ENCODE measurements at places on chromosomes 6 and 20.
A peak's percentile ranks its signal among the peaks of the same experiment; 100 is the strongest.

- no peak for DNase-seq
Measured at GRCh38 chr6:143135797-143136561, 75.3 kb downstream of the AIG1 start.

DNA sequence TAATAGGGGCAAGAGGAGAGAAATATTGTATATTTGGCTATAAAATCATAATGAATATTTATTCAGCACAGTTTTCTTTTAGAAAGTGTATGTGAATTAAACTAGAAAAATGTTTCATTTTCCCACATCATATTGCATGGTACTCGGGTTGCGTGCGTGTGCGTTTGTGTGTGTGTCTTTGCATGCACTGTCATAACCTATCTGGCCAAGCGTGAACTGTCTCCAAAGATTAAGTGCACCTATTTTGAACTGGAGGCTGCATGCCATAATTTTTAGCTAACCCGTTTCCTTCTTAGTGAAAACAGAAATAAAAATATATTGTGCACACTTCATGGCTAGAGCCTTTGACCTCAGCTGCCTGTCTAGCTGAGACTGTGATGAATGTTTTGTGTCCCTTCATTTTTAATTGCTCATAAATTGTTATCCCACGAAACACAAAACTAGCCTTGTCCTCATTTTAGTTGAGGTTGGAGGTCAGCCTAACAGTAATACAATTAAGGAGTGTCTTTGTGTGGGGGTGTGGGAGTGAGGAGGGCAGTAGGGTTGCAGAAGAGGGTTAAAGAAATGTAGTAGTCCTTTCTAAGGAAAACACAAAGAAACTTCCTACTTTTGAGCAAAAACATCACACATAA, 336.1 kb upstream of the POU3F2 start:
- DNase-seq, result no peak

DNA sequence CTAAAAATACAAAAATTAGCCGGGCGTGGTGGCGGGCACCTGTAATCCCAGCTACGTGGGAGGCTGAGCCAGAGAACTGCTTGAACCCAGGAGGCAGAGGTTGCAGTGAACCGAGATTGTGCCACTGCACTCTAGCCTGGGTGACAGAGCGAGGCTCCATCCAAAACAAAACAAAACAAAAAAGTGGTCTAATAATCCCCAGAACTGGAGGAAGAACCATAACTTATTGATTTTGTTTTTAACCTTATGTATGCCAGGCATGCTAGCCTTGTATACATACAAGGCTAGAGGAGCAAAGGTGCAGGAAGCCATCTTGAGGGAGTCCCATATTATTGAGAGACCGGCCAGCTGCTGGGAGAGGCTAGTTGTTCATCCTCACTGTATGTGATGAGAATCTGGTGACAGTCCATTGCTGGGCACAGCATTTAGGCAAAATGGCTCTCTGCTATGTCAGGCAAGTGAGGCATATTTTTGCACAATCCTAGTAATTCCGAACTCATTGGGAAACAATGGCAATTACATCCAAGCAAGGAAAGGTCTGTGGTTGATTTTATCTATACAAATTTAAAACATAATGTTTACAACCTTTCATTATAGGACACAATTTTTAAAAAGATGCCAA, 18.0 kb downstream of the HFE start:
- no peak for DNase-seq

DNA sequence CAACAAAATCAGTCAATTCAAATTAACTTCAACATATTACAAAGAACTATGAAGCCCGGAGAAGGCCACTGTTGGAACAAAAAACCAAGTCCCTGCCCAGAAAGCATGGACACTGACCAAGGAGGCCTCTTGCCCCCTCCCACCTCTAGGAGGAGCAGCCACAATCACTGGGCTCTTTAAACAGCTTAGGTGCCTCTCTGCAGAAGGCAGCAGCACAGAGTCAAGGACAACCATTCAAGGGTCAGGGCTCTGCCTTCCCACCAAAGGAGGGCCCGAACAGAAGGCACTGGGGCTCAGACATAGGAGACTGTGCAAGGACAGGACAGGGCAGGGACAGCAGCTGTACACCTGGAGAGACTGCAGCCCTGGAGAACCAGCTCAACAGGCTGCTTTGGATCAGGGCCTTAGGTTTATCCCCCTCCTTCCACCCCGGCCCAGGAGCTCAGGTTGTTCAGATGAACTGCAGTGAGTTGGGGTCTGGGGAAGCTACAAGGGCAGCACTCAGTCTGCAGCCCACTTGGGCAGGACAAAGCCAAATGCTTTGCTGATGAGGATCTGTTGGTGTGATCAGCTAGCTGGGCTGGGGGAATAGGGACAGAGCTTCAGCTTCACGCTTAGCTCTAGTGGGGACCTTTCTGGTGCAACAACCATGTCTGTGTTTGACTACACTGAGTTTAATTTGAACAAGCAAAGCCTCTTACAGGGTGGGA, 17.8 kb downstream of the TOMM34 start:
- no peak for DNase-seq

- DNase-seq, result no peak
Measured at GRCh38 chr6:5728351-5729079, 278.2 kb downstream of the NRN1 start.

GRCh38 chr6:3239110-3239830, 11.8 kb upstream of the TUBB2B start:
- DNase-seq, result no peak

DNA sequence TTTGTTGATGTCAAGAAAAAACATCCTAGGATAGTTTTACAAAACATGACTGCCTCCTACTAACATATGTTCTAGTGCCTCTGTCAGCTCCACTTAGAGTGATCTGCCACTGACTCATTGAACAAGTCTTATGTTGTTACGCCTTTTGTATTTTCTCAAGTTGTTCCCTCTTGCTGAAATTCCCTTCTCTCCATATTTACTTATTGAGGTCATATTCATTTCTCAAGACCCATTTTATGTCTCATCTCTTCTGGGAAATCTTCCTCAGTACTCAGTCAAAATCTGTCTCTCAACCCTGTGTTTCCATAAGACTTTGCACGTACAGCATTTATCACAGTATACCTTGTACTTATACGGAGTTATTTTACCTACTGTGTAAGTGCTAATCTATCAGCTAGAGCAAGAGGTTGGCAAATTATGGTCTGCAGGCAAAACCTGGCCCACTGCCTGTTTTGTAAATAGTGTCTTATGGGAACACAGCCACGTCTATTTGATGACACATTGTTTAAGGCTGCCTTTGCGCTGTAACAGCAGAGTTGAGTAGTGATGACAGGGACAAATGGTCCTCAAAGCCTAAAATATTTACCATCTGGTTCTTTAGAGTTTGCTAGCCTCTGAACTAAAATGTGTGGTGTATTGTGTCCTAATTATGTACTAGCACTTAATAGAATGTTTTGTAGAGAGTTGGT, 83.4 kb downstream of the ADGRB3 start:
- DNase-seq, result no peak

GRCh38 chr20:21862956-21863355, 157.5 kb downstream of the PAX1 start:
- no peak for DNase-seq

- DNase-seq, result no peak
Measured at GRCh38 chr6:33195304-33196165, 3.3 kb upstream of the COL11A2 start.

- DNase-seq, result no peak
Measured at GRCh38 chr20:37245216-37246150, 16.1 kb downstream of the GHRH start.

DNA sequence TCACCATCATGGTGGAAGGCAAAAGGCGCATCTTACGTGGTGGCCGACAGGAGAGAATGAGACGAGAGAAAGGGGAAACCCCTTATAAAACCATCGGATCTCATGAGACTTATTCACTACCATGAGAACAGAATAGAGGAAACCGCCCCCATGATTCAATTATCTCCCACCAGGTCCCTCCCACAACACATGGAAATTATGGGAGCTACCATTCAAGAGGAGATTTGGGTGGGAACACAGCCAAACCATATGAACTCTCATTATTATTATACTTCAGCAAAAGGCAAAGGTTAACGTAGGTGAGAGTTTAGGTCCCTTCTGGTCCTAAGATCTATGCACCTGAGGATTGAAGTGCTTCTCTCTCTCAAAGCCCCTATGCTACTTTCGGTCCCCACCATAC, 2.4 kb upstream of the PFDN4 start:
- no peak for DNase-seq

DNA sequence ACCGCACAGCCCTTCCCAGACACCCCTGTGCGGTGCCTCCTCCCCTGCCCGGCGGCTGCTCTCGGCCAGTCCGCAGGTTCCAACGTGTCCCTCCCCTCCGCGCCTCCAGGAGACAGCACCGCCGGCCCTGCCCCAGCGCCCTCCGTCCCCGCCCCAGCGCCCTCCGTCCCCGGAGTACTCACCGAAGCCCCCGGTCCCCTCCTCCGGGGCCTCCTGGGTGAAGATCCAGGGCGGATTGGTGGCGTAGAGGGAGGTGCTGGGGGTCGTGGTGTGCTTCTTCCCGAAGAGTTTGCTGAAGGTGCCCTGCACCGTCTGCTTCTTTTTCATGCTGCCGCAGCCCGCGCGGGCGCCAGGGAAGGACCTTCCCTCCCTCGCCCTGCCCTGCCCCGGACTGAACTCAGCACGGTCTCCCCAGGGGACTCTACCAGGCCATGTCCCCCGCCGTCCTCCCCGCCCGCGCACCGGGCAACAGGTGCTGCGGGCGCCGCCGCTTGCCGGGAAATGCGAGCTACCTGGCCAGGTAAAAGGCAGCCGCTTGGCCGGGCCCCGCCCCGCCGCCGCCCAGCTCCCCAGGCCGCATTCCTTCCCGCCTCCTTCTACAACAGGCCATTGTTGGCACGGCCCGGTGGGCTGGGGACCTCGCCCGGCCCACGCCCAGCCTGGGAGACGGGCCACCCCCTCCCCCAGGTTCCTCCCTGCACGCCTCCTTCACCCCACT, at the start of gene C6orf132:
Gene C6orf132, minus strand, starts transcription at position 503 of the 718 bp plus-strand sequence. Its CDS starts 176 bp downstream, at position 327.
- DNase-seq, result peak; percentile 32

Measured in GM20000 (cell line).